Keratinocyte (primary cell): ENCODE measurements at places on chromosomes 2 and 18. TPM values are rescaled to one million over a fixed set of nuclear protein-coding genes. Genes with fewer than 3 reads are reported as not detected.

The SKOR2 gene
- not detected in 3 replicates for polyA plus RNA-seq

The GALNT14 gene
- 27.4 to 40.5 TPM (median 34.0 TPM) in 3 replicates for polyA plus RNA-seq

The CYP26B1 gene
- polyA plus RNA-seq, result 0.75 to 1.8 TPM (median 1.2 TPM) in 3 replicates

The ADAM23 gene
- polyA plus RNA-seq, result 1.3 to 3.1 TPM (median 1.8 TPM) in 3 replicates

The GPC1 gene
- polyA plus RNA-seq, result 46.6 to 117 TPM (median 75.0 TPM) in 3 replicates

The TEKT4 gene
- not detected in 3 replicates for polyA plus RNA-seq

The UGT1A10 gene
- 1.8 to 2.4 TPM (median 2.0 TPM) in 3 replicates for polyA plus RNA-seq

The DNAH6 gene
- 0.02 to 0.08 TPM (median 0.05 TPM) in 3 replicates for polyA plus RNA-seq

The GEN1 gene
- 8.7 to 17.2 TPM (median 9.9 TPM) in 3 replicates for polyA plus RNA-seq

The CNGA3 gene
- 0.01 TPM in 2 of 3 replicates, not detected in the other for polyA plus RNA-seq

The GALNT5 gene
- 6.8 to 10.9 TPM (median 8.3 TPM) in 3 replicates for polyA plus RNA-seq

The IL1B gene
- 221 to 291 TPM (median 232 TPM) in 3 replicates for polyA plus RNA-seq

The SNORC gene
- 0.66 to 1.3 TPM (median 0.83 TPM) in 3 replicates for polyA plus RNA-seq

The MAB21L4 gene
- polyA plus RNA-seq, result 0.37 to 1.1 TPM (median 0.80 TPM) in 3 replicates

The PLEKHB2 gene
- 74.9 to 77.0 TPM (median 75.5 TPM) in 3 replicates for polyA plus RNA-seq

The IL36G gene
- 8.0 to 62.8 TPM (median 20.2 TPM) in 3 replicates for polyA plus RNA-seq

The ARID5A gene
- 1.6 to 2.8 TPM (median 1.9 TPM) in 3 replicates for polyA plus RNA-seq

The HOXD13 gene
- polyA plus RNA-seq, result not detected in 3 replicates

The SEPTIN10 gene
- 44.9 to 72.6 TPM (median 71.8 TPM) in 3 replicates for polyA plus RNA-seq

The FER1L5 gene
- polyA plus RNA-seq, result 0.01 to 0.03 TPM (median 0.01 TPM) in 3 replicates

The UGT1A4 gene
- 0.77 to 2.4 TPM (median 2.0 TPM) in 3 replicates for polyA plus RNA-seq

The SNED1 gene
- polyA plus RNA-seq, result under 0.01 to 0.12 TPM (median 0.04 TPM) in 3 replicates
